ENCODE measurements at places on chromosomes 12 and 14. TPM values are rescaled to one million over a fixed set of nuclear protein-coding genes. Genes with fewer than 3 reads are reported as not detected.

The SGPP1 gene
- total RNA-seq: 17.1 TPM

The TAS2R8 gene
- 0.89 TPM for total RNA-seq

The SLC38A4 gene
- 3.5 TPM for total RNA-seq

DNA sequence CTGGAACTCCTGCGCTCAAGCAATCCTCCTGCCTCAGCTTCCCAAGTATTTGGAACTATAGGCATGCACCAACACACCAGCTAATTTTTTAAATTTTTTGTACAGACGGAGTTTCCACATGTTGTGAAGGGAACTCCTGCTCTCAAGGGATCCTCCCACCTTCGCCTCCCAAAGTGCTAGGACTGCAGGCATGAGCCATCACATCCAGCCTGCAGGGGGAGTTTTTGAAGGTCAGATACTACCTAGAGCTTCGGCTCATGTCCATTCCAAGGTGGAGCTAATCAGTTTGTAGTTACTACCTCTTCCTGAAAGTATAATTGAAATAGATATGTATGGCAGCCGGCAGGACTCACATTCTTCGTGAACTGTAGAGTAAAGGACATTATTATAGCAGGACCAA is 3.7 kb upstream of the TAS2R19 start:
- H3K36me3 ChIP-seq: peaks cover 3% of the 10 kb centered on the region
- no peak overlapping the region for H3K4me3 ChIP-seq
- DNase-seq: no peak
- H3K27me3 ChIP-seq: no peaks in the 10 kb centered on the region
- H3K27ac ChIP-seq: no peak overlapping the region
